ENCODE measurements at places on chromosomes 16 and 17.

- no peak for DNase-seq
Measured at GRCh38 chr16:71855937-71856662, 10.3 kb downstream of the ATXN1L start.

- DNase-seq: no peak
Measured at GRCh38 chr17:75572713-75573539, 14.7 kb upstream of the MYO15B start.

DNA sequence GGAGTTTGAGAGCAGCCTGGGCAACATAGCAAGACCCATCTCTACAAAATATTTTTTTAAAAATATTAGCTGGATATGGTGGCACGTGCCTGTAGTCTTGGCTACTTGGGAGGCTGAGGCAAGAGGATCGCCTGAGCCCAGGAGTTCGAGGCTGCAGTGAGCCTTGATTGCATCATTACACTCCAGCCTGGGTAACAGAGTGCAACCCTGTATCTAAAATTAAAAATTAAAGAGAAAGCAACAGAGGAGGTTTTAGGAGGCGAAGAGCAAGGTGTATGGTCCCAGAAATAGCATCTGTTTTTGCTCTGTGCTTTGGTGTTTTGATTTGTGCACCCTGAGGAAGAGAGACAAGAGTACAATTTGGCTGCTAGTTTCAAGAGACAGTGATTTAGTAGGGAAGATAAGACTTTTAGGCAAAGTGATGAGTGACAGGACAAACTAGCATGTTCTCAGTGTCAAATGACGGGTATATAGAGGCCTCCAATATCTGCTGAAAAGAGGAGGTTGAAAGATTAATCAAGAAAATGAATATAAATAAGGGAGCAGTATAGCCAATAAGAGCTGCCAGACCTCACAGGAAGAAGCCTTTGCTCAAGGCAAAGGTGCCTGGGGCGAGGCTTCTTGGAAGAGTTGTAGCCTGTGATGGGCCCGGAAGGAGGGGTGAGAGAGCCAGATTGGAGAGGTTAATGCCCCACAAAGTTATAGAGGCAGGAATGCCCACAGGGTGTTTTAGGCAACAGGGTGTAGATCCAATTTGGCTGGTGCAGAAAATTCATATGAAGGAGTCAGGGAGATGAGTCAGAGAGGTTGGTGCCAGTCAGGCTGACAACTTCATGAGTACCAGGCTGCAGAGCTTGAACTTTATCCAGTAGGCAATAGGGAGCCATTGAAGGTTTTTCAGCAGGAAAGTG, 11.4 kb downstream of the HLF start:
- DNase-seq: no peak

- DNase-seq: no peak
Measured at GRCh38 chr17:1029922-1030644, 33.2 kb downstream of the TIMM22 start.

DNA sequence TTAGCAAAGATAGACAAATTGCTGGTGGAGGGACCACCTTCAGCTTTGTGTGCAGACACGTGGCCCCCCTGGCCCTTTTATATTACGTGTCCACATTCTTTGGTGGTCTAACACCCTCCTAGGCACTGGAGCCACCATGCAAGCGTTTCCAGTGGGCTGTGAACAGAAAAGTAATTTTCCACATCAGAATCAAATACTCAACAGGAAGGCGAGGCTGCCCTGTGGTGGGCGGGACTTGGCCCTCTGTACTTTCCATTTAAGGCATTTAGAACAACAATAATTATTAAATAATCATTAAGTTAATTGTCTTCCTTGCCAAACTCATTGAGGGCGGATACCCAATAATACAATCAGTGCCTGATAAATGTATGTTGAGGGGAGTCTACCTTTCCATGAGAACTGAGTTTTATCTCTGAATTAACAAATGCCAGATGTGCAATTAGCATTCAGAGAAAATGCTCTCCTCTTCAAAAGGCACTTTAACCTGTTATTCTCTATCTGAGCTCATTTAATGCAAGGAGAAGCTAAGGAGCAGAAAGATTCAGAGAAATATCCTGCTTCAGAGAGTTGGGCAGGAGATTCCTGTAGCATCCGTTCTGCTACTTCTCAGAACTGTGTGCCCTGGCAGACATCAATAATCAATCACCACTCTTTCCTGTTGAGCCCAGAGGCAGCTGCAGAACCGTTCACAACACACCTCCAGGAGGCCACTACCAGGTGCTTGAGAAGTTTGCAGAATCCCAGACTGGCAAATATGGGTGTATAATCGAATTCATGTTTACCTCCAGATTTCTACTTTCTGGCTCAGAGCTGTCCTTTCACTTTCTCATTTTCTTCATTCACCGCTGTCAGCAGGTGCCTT, 109.4 kb downstream of the CMIP start:
- no peak for DNase-seq

GRCh38 chr17:45123930-45124796, 8.2 kb downstream of the PLCD3 start:
- DNase-seq: peak; percentile 99

DNA sequence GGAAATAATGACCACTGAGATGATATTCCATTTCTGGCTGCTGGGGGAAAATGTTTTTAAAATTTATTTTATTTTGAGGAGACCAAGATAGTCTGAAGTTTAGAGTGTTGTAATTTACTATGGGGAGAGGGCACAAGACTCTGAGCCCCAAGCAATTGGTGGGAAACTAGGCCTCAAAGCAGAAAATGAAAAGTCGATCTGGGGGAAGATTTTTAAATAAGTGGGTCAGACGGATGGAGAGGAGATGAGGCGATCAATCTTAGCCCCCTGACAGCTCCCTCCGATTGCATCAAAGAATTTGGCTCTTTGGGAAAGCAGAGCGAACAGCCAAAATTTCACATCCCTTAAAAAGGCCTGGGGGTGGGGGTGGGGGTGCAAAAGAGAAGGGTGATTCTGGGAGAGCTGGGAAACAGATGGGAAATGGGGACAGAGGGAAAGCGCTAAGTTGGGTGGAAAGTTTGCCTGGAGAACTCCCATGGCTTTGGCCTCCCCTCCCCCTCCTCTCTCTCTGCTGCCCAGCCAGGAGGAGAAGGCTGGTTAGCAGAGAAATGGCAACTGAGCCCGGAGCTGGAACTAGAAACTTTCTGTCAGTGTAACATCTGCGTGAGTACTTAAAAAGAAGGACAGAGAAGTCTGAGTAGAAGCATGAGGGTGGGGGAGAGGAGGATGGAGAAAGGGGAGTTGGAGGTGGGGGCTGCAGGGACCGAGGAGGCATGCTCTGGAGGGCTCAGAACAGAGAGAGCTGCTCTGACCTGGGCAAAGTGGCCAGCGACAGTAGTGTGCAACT, 1.4 kb upstream of the HOXB2 start:
- no peak for DNase-seq

- DNase-seq: no peak
Measured at GRCh38 chr16:59597269-59597668, 863.2 kb upstream of the GOT2 start.

- no peak for DNase-seq
Measured at GRCh38 chr17:43784068-43784467, 3.8 kb downstream of the CFAP97D1 start.

GRCh38 chr17:50939542-50939794, 73.3 kb upstream of the TOB1 start:
- DNase-seq: no peak

DNA sequence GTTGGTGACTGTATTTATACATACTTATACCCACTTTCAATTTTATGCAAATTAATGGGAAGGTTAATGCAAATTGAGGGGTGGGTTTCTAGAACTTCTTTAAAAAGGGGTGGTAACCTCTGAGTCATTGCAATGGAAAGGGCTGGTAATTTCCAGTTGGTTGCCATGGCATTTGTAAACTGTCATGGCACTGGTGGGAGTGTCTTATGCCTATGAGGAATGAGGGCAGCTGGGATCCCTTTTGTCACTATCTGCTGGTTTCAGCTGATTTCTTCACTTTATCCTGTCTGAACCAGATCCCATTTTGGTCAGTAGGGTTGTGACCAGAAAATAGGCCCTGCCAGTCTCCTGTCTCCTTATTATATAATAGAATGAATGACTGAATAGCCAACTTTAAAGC, 1006.7 kb upstream of the GOT2 start:
- no peak for DNase-seq

DNA sequence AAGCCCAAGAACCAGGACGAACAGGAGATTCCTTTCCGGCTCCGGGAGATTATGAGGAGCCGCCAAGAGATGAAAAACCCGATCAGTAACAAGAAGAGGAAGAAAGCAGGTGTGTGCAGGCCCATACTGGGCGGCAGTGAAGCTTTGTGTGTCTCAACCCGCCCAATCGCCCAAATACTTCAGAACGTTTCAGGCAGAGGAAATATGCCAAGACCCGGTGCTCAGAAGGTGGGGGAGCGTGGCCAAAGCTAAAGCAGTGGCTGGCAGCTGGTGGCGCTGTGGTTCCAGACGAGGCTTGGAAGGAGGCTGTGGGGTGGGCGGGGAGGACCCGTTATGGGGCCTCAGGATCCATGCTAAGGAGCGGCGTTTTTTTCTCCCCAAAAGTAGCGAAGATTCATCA, 1.2 kb downstream of the CCDC137 start:
- no peak for DNase-seq

DNA sequence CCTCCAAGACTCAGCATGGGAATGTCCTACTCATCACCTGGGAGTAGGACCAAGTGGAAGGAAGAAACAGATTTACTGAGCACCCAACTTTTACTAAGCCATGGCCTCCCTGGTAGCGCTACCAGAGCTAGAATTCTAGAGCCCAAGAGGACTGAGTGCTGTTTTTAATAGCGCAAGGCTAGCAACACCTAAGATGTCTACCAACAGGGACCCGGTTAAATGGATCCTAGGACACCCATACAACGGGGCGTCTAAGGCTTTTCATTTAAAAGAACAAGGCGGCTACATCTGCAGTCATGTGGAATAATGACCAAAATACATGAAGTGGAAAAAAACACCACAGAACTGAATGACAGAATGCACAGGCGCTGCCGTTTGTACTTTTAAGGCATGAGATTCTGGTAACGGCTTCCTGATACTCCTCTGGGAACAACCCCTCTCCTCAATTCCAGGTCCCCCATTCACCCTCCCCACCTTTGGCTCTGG, 5.1 kb downstream of the GGA2 start:
- no peak for DNase-seq

DNA sequence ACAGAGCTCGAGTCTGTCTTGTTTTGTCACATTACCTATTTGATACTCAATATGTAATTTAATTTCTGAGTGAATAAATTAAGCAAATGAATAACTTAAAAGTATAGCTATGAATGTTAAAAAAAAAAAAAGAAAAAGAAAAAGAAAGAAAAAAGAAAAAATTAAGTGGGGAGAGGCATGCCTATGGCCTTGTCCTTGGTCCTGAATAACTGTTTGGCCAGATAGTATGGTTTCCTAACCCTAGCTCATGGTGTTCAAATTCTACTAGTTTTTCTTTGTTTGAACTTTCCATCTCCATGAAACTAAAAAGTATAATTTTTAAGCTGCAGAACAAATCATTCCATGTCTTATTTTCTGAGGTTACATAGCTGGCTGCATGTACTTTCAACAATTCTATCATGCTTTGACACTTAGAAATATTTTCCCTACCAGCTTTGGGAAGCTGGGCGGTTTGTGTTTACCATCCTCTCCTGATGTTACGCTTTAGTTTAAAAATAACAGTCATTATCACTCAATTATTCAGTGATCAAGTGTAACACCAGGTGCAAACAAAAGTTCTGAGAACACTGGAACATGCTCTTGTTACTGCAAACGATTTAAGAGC, 31.8 kb downstream of the TOX3 start:
- DNase-seq: no peak

GRCh38 chr17:62578757-62579487, 48.5 kb upstream of the MRC2 start:
- DNase-seq: no peak

GRCh38 chr16:25013751-25014499, 1.2 kb downstream of the ARHGAP17 start:
- no peak for DNase-seq

Measured in HTR-8/SVneo (cell line).